ENCODE measurements at places on chromosomes 4 and X. TPM values are rescaled to one million over a fixed set of nuclear protein-coding genes. Genes with fewer than 3 reads are reported as not detected.

DNA sequence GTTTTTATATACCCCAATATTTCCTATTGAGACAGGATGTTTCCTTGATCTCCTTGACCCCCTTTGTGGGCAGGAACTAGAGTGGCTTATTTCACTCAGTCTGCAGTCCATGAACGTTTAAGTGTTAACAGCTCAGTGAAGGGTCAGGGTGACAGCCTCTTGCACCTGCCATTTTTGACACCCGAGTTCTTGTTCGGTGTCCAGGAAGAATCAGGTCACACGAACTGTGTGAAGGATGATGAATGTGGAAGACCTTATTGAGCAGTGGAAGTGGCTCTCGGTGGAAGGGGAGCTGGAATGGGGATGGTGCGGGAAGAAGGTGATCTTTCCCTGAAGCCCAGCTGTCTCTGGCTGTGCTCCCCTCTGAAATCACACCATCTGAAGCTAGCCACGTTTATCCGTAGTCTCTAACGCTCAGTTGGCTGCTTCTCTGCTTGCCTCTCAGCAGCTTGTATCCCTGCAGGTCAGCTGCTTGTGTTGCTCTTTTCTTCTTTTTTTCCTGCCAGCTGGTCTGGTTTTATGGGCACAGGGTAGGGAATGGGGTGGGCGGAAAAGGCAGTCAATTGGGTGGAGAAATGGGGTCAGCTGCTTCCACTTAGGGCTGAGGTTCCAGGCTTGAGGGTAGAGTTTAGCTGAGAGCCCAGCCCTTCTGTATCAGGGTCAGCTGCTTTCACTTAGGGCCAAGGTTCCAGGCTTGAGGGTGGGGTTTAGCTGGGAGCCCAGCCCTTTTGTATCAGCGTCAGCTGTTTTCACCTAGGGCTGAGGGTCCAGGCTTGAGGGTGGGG is 29.0 kb upstream of the CCNG2 start:
- DNase-seq = no peak

GRCh38 chrX:24398766-24399165 is 38.3 kb downstream of the SUPT20HL1 start:
- DNase-seq = no peak

WDR19 gene
- total RNA-seq = 18.9 TPM

MAGEA1 gene
- not detected for total RNA-seq

DNA sequence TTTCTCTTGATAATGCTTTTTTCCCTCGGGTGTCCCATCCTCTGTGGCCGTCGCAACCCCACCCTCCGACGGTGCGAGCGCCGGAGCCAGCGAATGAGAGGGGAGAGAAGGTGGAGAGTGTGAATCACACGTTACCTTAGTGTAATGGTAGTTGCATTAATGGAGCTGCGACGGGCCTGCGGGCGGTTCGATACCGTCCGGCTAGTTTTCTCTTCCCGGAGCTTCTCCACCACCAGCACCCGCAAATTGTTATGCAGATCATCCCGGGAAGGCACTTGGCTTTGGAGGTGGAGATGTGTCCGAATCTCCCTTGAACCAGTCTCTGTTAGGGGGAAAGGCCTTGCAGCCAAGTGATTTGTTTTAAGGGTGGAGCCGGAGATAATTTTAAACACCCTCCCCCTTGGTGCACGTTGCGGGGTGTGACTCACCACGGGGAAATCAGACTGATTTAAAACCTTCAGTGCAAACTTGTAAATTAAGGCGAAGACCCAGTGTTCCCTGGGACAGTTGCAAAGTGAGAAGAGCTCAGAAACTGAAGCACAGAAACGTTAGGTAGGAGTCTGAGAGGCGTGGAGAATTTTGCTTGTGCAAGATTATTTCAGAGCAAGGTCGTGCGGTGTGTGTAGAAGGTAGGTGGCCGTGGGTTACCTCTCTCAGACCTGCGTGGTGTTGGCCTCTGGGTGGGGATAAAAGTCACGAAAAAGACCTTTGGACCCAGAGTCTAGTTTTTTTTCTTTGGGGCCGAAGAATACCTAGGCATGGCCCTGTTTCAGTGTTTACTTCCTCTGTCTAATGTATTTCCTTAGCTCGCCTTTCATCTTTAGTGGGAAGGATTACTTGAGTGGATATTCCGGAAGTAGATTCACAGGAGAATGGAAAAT is 1.3 kb downstream of the AFF1 start:
- DNase-seq = peak; percentile 90

TRAPPC11 gene
- 32.6 TPM for total RNA-seq

GRCh38 chrX:87409113-87409841 is 108.3 kb upstream of the KLHL4 start:
- DNase-seq = no peak

RPL10 gene
- total RNA-seq = 3,466 TPM

NRK gene
- not detected for total RNA-seq

CLIC2 gene
- total RNA-seq = 0.27 TPM

ZNF674 gene
- 1.9 TPM for total RNA-seq

DNA sequence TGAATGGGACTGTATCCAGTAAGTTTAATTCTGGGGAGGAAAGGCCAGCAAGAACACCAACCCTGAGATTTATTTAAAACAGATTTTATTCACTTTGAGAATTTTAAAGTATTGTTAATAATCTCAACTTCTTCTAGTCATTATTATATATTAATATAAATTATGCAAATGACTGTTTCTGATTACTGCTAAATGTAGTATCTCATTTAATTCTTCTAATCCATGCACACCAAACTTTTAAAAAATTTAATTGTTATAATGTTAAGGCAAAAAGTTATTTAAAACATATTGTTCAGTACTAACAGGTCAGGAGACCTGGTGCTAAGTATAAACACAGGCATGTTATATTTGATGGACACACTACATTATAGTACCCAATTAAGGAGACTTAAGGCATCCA is 8.1 kb downstream of the RLIM start:
- no peak for DNase-seq

- peak; percentile 84 for DNase-seq
These were observed 83.6 kb downstream of the CCNG2 start for GRCh38 chr4:77240469-77241066.

GRCh38 chrX:45849261-45849862 is 648.7 kb upstream of the DIPK2B start:
- peak; percentile 42 for DNase-seq

USP17L22 gene
- not detected for total RNA-seq

FAAH2 gene
- total RNA-seq = 9.6 TPM

GRCh38 chr4:137934911-137935310 is 307.2 kb downstream of the SLC7A11 start:
- no peak for DNase-seq
